ENCODE measurements at places on chromosomes 3 and 15. TPM values are rescaled to one million over a fixed set of nuclear protein-coding genes. Genes with fewer than 3 reads are reported as not detected.

MUC4 gene
- total RNA-seq, result not detected

AADACL2 gene
- total RNA-seq, result not detected

GRCh38 chr15:85489773-85490493 is 109.5 kb downstream of the AKAP13 start:
- H3K27ac ChIP-seq, result no peak overlapping the region
- no peak overlapping the region for H3K4me3 ChIP-seq
- no peaks in the 10 kb centered on the region for H3K27me3 ChIP-seq
- no peak for DNase-seq

TUSC7 gene
- total RNA-seq, result not detected

ASB14 gene
- not detected for total RNA-seq

GRCh38 chr15:39887832-39888231 is 32.2 kb downstream of the GPR176 start:
- peaks cover 3% of the 10 kb centered on the region for H3K4me1 ChIP-seq
- no peaks in the 10 kb centered on the region for H3K27me3 ChIP-seq
- H3K27ac ChIP-seq, result no peak overlapping the region
- DNase-seq, result peak; percentile 13
- H3K36me3 ChIP-seq, result no peaks in the 10 kb centered on the region

GRCh38 chr15:99344639-99345038 is 93.4 kb downstream of the LRRC28 start:
- no peaks in the 10 kb centered on the region for H3K36me3 ChIP-seq
- no peak for DNase-seq
- H3K27ac ChIP-seq, result no peak overlapping the region
- no peaks in the 10 kb centered on the region for H3K27me3 ChIP-seq
- H3K4me1 ChIP-seq, result no peaks in the 10 kb centered on the region

MNS1 gene
- total RNA-seq, result 1.5 TPM

AMIGO3 gene
- 5.2 TPM for total RNA-seq

ITGB5 gene
- total RNA-seq, result 56.9 TPM

DNA sequence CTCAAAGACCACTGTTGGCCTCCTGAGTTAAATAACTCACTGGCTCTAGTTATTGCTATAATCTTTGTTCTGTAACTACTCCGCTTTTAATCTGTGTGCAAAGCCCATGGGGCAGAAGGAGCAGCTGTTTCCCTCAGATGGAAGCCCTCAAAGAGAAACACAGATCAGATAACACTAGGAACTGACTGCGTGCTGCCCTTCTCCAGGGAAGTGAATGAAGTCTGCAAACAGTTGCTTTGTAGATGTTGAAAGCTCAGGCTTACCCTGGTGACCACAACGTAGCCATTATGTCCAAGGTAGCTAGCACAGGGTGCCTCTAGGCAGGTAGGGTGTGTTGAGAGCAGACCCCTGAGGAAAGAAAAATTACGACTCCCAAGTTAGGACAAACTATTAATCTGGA is 152.3 kb upstream of the STAC start:
- H3K4me1 ChIP-seq, result no peaks in the 10 kb centered on the region
- DNase-seq, result no peak
- no peaks in the 10 kb centered on the region for H3K36me3 ChIP-seq
- no peaks in the 10 kb centered on the region for H3K27me3 ChIP-seq
- H3K27ac ChIP-seq, result no peak overlapping the region

DNA sequence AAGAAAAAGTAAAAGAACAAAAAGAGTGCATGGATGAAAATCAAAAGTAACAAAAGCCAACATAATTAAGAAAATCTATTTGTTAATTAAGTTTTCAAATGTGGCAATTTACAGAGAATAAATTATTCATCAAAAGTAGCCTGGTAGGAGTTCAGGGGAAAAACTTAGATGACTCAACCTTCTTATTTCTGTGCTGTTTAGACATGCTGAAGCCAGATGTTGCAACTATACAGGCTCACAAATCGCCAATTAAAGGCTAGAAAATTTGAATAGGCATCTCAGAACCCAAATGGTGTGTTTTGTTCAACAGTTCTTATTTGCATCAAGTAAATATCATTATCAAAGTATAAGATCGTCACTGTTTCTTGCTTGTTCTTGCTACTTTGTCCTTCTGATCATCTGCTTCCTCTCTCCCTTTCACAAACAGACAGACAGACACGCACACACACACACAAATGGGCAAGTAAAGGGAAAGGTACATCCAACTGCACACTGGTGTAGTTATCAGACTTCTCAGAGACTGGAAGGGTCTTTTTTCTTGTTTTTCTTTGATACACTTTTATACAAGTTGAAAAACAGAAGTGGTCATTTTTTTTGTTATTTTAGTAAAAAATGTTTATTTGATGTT is 572.2 kb downstream of the MECOM start:
- DNase-seq, result peak; percentile 78
- no peaks in the 10 kb centered on the region for H3K27me3 ChIP-seq
- peaks cover 2% of the 10 kb centered on the region for H3K36me3 ChIP-seq

DNA sequence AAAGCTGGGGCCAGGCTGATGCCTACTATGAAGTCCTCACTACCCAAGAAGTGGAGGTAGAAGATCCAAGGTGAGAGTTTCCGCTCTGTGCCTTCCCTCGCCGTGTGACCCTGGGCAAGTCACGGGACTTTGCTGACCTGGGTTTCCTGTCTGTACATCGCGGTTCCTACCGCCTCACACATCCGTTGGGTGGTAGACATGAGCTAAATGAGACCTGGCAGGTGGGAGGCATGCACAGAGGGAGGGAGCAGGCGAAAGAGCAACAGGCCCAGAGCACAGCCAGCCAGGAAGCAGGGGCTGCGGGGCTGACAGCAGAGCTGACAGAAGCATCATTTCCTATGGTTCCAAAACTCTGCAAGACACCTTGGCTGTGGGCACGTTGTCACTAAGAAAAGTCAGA is 157.3 kb upstream of the BHLHE40 start:
- H3K4me1 ChIP-seq, result peaks cover 19% of the 10 kb centered on the region
- DNase-seq, result no peak
- H3K27ac ChIP-seq, result no peak overlapping the region
- no peaks in the 10 kb centered on the region for H3K27me3 ChIP-seq
- no peak overlapping the region for H3K4me3 ChIP-seq

GRCh38 chr3:38130631-38131065 is 6.3 kb downstream of the ACAA1 start:
- no peak overlapping the region for H3K27ac ChIP-seq
- DNase-seq, result no peak
- H3K36me3 ChIP-seq, result peaks cover 42% of the 10 kb centered on the region
- H3K4me1 ChIP-seq, result peaks cover 6% of the 10 kb centered on the region
- H3K27me3 ChIP-seq, result no peaks in the 10 kb centered on the region
- H3K4me3 ChIP-seq, result no peak overlapping the region

PLA1A gene
- total RNA-seq, result 0.07 TPM

DNA sequence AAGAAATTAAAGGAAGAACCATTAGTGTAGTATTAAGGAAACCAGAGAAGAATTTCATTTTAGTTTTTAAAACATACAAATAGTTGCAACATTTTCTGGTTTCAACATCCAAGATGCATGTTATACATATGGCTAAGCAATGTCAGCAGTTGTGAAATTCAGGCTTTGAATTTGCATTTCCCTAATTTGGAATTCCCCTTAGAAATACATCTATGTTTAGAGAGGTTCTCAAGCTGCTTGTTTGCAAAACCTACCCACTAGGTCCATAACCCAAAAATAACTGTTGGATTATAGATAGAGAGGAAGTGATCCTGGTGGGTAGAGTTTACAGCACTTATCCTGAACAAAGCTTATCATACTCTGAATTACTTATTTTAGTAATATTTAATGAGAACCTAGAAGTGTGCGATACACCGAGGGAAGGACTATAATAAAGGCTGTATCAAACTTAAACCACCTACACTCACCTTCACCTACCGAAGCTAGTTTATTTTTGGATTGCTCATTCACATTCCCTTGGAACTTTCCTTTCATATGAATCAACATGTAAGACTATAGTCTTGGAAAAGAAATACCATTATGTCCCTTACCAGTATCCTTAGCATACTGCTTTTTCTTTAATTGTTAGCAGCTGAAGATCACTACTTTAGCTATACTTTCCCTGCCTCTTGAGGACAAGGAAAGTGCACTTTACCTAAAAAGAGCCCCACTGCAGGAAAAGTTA is 60.6 kb downstream of the CHAC1 start:
- peaks cover 16% of the 10 kb centered on the region for H3K4me1 ChIP-seq
- peaks cover 9% of the 10 kb centered on the region for H3K36me3 ChIP-seq
- peak; percentile 76 for DNase-seq
- H3K27me3 ChIP-seq, result no peaks in the 10 kb centered on the region

GRCh38 chr15:68429691-68430470 is 2.1 kb downstream of the ITGA11 start:
- H3K36me3 ChIP-seq, result no peaks in the 10 kb centered on the region
- peaks cover 73% of the 10 kb centered on the region for H3K27me3 ChIP-seq
- DNase-seq, result no peak
- peaks cover 3% of the 10 kb centered on the region for H3K4me1 ChIP-seq

VWA5B2 gene
- not detected for total RNA-seq

Measured in cardiac muscle cell (in vitro differentiated cells and primary cell).